ENCODE measurements at places on chromosomes 7 and 10. TPM values are rescaled to one million over a fixed set of nuclear protein-coding genes. Genes with fewer than 3 reads are reported as not detected.
A peak's percentile ranks its signal among the peaks of the same experiment; 100 is the strongest.

The IKZF1 gene
- 504 TPM for total RNA-seq

The FBXL13 gene
- total RNA-seq: 1.1 TPM

The MMRN2 gene
- not detected for total RNA-seq

The ARID5B gene
- 113 TPM for total RNA-seq

The RBM33 gene
- 93.1 TPM for total RNA-seq

The SHOC2 gene
- 71.3 TPM for total RNA-seq

The PTPRZ1 gene
- total RNA-seq: not detected

GRCh38 chr7:18536486-18536885 is 40.9 kb downstream of the HDAC9 start:
- H3K36me3 ChIP-seq: no peaks in the 10 kb centered on the region
- H3K4me3 ChIP-seq: no peak overlapping the region
- H3K27ac ChIP-seq: no peak overlapping the region
- no peak for DNase-seq
- peaks cover 6% of the 10 kb centered on the region for H3K27me3 ChIP-seq

- DNase-seq: no peak
- peaks cover 14% of the 10 kb centered on the region for H3K27me3 ChIP-seq
- no peaks in the 10 kb centered on the region for H3K4me1 ChIP-seq
Observed at GRCh38 chr7:116027786-116028185, 2.8 kb downstream of the TFEC start.

DNA sequence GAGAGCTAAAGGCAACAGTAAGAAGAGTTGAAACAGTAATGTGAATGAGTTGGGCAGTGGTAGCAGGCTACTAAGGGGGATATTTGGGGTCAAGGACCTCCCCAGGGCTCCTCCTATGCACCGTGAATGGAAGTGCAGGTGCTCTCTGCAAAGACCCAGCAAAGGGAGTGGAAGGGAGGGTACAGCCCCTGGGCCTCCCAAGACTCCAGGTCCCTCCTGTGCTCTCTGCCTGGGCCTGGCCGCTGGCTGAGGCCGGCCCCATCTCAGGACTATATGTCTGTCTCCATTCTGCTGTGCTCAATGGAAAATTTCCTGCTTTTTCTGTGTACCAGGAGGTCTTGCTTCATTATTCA is 372.1 kb upstream of the MKI67 start:
- H3K4me3 ChIP-seq: no peak overlapping the region
- H3K27ac ChIP-seq: no peak overlapping the region
- no peak for DNase-seq
- no peaks in the 10 kb centered on the region for H3K36me3 ChIP-seq
- H3K4me1 ChIP-seq: no peaks in the 10 kb centered on the region

- no peaks in the 10 kb centered on the region for H3K27me3 ChIP-seq
- DNase-seq: no peak
- peaks cover 2% of the 10 kb centered on the region for H3K36me3 ChIP-seq
- no peaks in the 10 kb centered on the region for H3K4me1 ChIP-seq
Observed at GRCh38 chr7:30369879-30370278, 85.5 kb downstream of the ZNRF2 start.

- H3K36me3 ChIP-seq: peaks cover 14% of the 10 kb centered on the region
- no peaks in the 10 kb centered on the region for H3K27me3 ChIP-seq
- DNase-seq: peak; percentile 61
- peak overlapping the region; percentile 95 for H3K27ac ChIP-seq
Observed at GRCh38 chr10:26448706-26449435, 10.7 kb downstream of the APBB1IP start.

- peaks cover 16% of the 10 kb centered on the region for H3K27me3 ChIP-seq
- H3K27ac ChIP-seq: no peak overlapping the region
Observed at GRCh38 chr7:103594186-103594585, 148.2 kb upstream of the SLC26A5 start.

- H3K27me3 ChIP-seq: no peaks in the 10 kb centered on the region
- H3K4me3 ChIP-seq: peak overlapping the region; percentile 100
- H3K36me3 ChIP-seq: peaks cover 44% of the 10 kb centered on the region
- H3K4me1 ChIP-seq: peaks cover 63% of the 10 kb centered on the region
- DNase-seq: no peak
Observed at GRCh38 chr7:142796501-142797390, 26.0 kb downstream of the PRSS2 start.

- peaks cover 3% of the 10 kb centered on the region for H3K4me1 ChIP-seq
- H3K36me3 ChIP-seq: no peaks in the 10 kb centered on the region
- DNase-seq: no peak
- H3K27ac ChIP-seq: no peak overlapping the region
Observed at GRCh38 chr10:86359111-86359510, 7.5 kb downstream of the GRID1 start.

GRCh38 chr7:127791446-127792189 is 139.6 kb downstream of the SND1 start:
- DNase-seq: no peak
- no peak overlapping the region for H3K27ac ChIP-seq
- peaks cover 40% of the 10 kb centered on the region for H3K4me1 ChIP-seq
- H3K4me3 ChIP-seq: no peak overlapping the region
- no peaks in the 10 kb centered on the region for H3K36me3 ChIP-seq

DNA sequence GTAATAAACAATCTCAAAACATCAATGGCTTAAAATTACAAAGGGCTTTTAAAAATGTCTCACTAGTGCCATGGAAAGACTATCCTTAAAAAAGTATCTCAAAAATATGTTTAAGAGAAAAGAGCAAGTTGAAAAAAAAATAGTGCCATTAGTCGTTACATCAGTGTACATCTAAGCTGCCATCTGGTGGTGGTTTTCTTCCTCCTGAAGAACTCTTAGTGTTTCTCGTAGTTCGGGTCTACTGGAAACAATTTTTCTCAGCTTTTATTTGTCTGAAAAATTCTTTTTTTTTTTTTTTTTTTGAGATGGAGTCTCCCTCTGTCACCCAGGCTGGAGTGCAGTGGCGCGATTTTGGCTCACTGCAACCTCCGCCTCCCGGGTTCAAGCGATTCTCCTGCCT is 5.9 kb upstream of the GARIN1A start:
- H3K4me1 ChIP-seq: no peaks in the 10 kb centered on the region
- H3K27ac ChIP-seq: no peak overlapping the region
- no peak for DNase-seq

GRCh38 chr7:21999896-22000295 is 54.2 kb upstream of the CDCA7L start:
- DNase-seq: no peak
- H3K27ac ChIP-seq: no peak overlapping the region
- H3K4me3 ChIP-seq: no peak overlapping the region
- H3K4me1 ChIP-seq: peaks cover 6% of the 10 kb centered on the region
- H3K36me3 ChIP-seq: no peaks in the 10 kb centered on the region

GRCh38 chr10:110797416-110797815 is 74.3 kb upstream of the PDCD4 start:
- H3K36me3 ChIP-seq: no peaks in the 10 kb centered on the region
- H3K4me3 ChIP-seq: no peak overlapping the region
- H3K27ac ChIP-seq: no peak overlapping the region
- no peak for DNase-seq
- H3K27me3 ChIP-seq: no peaks in the 10 kb centered on the region
